DND-41 (cell line): ENCODE measurements at places on chromosomes 4 and X.
A peak's percentile ranks its signal among the peaks of the same experiment; 100 is the strongest.

DNA sequence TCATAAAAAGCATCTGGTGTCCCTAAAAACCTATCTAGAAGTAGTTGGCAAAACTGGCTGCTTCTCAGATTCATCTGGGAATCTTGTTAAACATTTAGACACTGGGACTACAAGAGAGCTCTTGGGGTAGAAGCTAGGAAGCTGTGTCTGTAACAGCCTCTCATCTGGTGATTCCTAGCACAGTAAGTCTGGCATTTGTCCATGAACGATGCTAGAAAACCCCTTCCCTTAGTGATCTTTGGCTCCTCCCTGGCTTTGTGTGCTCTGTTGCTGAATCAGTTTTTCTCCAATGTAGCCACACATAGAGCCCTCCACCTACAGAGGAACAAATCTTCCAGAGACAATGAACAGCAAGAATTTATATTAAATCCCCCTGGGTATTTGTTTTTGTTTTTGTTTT is 951.7 kb upstream of the LCORL start:
- H3K27ac ChIP-seq = no peak overlapping the region
- no peak overlapping the region for H3K4me3 ChIP-seq
- no peaks in the 10 kb centered on the region for H3K36me3 ChIP-seq
- DNase-seq = no peak

DNA sequence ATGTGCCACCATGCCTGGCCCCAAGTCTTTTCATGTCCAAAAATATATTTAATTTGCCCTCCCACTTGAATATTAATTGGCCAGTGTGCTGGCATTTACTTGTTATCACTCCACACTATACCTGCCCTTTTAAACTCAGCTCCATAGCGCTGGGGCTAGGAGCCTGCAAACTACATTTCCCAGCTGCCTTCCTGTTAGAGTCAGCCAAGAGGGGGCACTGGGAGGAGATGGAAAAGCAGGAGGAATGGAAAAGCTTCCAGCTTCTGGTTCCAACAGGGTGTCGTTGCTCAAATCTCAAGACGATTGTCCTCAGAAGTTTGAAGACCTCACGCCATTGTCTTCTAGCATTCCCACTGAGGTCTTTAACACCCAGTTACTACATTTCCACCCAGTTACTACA is 315.5 kb downstream of the BCOR start:
- no peak overlapping the region for H3K4me3 ChIP-seq
- H3K27ac ChIP-seq = no peak overlapping the region

DNA sequence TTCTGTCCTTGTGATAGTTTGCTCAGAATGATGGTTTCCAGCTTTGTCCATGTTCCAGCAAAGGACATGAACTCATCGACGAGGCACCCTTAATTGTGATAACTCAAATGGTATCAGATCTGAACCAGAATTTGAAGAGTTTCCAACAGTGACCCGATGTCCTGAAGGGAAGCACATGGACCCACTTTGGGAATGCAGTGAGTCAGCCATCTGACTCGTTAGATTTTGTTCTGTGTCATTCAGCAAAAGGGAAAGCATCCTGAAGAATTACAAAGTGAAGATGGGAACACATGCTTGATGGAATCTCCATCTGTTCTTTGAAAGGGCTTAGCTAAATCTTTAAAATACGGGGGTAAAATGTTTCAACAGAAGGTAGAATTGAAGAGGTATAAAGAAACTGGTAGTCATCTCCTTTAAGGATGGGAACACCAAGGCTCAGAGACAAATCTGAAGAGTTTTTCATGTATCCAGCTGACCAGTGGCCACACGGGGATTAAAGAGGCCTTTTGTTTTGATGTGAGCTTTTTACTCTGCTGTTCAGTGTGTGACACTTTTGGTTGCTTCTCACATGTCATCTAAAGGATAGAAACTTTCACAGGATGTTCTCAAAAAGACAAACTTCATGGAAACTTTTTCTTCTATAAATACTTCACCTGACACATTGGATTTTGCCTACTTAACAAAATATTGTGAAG is 393.8 kb downstream of the INPP4B start:
- no peak for DNase-seq
- no peaks in the 10 kb centered on the region for H3K4me1 ChIP-seq
- H3K4me3 ChIP-seq = no peak overlapping the region
- no peaks in the 10 kb centered on the region for H3K27me3 ChIP-seq
- no peak overlapping the region for H3K27ac ChIP-seq
- no peaks in the 10 kb centered on the region for H3K36me3 ChIP-seq

DNA sequence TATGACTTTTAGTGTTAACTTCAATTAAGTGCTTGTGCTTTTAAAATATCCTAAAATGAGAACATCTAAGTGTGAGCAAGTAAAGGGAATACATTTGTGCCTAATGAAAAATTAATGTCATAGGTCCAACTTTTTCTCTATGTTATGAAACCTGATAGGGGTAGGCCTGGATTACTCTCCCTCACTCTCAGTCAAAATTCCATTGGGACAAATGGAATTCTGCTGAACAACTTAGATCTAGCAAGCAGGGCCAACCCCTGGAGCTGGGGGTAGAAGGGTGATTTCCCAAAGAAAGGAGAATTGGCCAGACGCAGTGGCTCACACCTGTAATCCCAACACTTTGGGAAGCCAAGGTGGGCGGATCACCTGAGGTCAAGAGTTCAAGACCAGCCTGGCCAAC is 67.4 kb downstream of the EDNRA start:
- no peaks in the 10 kb centered on the region for H3K27me3 ChIP-seq
- no peak overlapping the region for H3K4me3 ChIP-seq
- H3K4me1 ChIP-seq = peaks cover 3% of the 10 kb centered on the region; the same call in 1 of the 2 replicates
- DNase-seq = no peak
- H3K27ac ChIP-seq = no peak overlapping the region

DNA sequence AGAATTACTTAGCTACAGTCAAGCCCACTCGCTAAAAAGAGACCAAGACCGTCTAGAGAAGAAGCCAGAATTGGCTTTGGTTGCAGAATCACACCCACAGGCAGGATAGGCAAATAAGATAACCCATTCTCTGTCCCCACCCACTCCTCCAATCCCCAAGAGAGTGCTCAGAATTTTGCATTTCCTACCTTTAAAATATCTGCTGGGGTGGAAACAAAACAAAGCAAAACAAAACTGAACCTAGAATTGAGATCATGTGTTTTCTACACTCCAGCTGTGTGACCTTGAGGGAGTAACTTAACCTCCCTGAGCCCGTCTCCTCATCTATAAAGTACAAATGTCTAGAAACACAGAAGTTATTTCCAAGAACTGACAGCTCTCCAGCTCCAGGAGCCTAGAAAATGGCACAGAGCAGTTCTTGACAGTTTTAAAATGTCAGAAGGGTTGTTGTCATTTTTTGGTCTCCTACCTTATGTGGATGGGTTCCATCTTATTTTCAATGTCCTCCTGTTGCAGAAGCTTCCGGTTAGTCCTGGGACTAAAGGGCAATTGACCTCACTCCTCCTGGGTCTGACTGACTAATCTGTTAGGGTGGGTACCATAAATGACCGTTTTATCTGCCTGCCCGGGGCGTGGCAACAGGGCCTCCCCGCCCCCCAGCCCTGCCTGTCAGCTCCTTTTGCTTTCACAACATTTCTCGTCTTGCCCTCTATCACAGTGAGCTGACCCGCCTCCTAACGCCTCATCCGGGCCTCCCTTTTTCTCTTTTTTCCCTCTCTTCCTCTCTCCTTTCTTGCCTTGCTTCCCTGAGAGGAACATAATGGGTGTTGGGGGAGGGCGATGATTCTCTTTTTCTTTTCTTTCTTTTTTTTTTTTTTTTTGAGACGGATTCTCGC is 114.0 kb downstream of the RBM47 start:
- peaks cover 5% of the 10 kb centered on the region for H3K27me3 ChIP-seq
- H3K4me3 ChIP-seq = no peak overlapping the region
- H3K4me1 ChIP-seq = no peaks in the 10 kb centered on the region
- DNase-seq = no peak

DNA sequence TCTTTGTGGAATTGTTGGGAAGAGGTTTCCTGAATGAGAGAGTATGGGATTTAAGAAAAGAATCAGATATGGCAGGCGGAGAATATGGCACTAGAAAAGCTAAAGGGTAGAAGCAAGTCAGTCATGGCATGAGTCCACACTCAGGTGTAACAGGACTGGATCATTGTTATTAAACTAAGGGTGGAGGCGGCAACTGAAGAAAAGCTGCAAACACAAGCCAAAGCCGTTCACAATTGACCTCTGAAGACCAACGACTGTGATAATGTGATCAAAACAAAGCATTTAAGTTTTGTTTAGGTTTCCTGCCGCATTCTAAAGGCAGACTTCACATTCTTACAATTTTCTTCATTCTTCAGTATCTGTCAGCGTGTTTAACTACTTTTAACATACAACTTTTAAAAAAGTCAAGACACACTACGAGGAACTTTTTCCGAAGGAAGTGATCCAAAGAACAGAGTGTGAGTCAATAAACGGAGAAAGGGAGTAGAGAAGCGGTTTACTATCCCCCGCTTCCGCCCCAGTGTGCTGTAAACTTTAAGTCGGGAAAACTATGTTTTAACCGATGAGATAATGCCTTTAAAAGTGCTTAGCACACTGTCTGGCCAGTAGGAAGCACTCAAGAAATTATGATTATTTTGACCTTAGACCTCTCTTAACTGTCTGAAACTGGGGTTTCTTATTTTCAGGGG is 909 bp upstream of the SLAIN2 start:
- no peaks in the 10 kb centered on the region for H3K36me3 ChIP-seq
- H3K4me3 ChIP-seq = peak overlapping the region; percentile 52
- H3K27me3 ChIP-seq = no peaks in the 10 kb centered on the region
- DNase-seq = no peak

DNA sequence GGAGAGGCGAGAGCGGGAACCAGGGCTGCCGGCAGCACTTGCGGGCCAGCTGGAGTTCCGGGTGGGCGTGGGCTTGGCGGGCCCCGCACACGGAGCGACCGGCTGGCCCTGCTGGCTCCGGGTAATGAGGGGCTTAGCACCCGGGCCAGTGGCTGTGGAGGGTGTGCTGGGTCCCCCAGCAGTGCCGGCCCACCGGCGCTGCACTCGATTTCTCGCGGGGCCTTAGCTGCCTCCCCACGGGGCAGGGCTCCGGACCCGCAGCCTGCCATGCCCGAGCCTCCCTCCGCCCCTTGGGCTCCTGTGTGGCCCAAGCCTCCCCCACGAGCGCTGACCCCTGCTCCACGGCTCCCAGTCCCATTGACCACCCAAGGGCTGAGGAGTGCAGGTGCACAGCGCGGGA is 25.2 kb upstream of the KIT start:
- H3K27ac ChIP-seq = no peak overlapping the region
- H3K36me3 ChIP-seq = no peaks in the 10 kb centered on the region
- no peak for DNase-seq
- peaks cover 4% of the 10 kb centered on the region for H3K27me3 ChIP-seq
- peaks cover 6% of the 10 kb centered on the region; the same call in 1 of the 2 replicates for H3K4me1 ChIP-seq

DNA sequence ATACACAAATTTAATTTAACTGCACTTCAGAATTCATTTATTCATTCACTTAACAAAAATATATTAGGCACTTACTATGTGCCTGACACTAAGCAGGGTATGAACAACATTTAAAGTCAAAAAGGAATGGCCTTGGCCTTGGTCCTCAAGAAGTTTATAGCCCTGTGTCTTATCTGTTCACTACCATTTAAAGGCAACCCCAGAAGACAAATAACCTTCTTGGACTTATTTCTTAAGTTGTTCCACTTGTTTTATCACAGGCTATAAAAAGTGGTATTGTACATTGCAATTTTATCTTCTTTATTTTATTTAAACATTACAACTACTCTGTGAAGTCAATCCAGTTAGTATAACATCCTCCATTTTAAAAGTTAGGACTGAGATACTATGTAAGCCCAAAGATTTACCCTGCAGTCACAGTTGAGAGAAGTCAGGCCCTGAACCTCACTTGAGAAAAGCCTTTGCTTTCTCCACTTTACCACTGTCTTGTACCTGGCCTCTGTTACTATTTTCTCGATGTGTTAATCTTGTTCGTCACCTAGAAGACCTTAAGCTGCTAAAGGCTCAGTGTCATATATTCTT is 305.6 kb upstream of the DIPK2B start:
- no peak overlapping the region for H3K27ac ChIP-seq
- H3K4me3 ChIP-seq = no peak overlapping the region
- no peaks in the 10 kb centered on the region for H3K27me3 ChIP-seq
- H3K36me3 ChIP-seq = no peaks in the 10 kb centered on the region
- H3K4me1 ChIP-seq = no peaks in the 10 kb centered on the region

- H3K36me3 ChIP-seq = no peaks in the 10 kb centered on the region
- no peak for DNase-seq
- no peak overlapping the region for H3K4me3 ChIP-seq
- no peaks in the 10 kb centered on the region for H3K27me3 ChIP-seq
- no peaks in the 10 kb centered on the region for H3K4me1 ChIP-seq
- H3K27ac ChIP-seq = no peak overlapping the region
Observed at GRCh38 chr4:131304686-131305085, 1844.4 kb upstream of the PCDH10 start.

DNA sequence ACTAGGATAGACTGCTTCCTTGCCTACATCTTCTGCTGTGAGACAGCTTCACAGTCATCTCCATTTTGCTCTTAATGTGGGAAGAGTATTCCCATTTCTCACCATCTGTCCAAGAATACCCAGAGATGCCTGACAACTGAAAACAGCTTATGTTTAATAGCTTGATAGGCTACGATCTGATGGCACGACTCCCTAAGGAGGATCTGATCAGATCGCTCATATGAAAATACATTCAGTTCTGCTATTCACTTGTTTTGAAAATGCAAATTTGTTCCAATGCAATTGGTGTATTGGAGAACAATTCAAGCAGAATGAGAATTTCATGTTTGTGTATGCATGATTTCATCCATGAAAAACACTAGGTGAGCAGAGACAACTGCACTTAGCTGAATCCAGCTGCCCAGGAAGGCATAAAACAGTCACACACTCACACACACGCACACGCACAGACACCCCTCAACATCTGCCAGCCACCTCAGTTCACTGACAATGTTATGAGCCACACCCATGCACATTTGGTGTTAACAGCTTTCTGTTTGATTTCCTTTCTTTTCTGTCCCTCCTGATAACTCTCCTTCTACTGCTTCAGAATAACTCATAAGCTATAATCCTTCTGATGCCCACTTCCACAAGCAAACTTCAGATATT is 29.6 kb downstream of the TRIML1 start:
- H3K27me3 ChIP-seq = no peaks in the 10 kb centered on the region
- H3K27ac ChIP-seq = no peak overlapping the region
- H3K4me3 ChIP-seq = no peak overlapping the region
- no peaks in the 10 kb centered on the region for H3K36me3 ChIP-seq
- no peak for DNase-seq

GRCh38 chrX:45266456-45266855 is 65.8 kb upstream of the DIPK2B start:
- H3K27ac ChIP-seq = no peak overlapping the region
- H3K4me3 ChIP-seq = no peak overlapping the region
- no peak for DNase-seq

- H3K36me3 ChIP-seq = no peaks in the 10 kb centered on the region
- no peak overlapping the region for H3K4me3 ChIP-seq
- H3K27me3 ChIP-seq = no peaks in the 10 kb centered on the region
- no peaks in the 10 kb centered on the region for H3K4me1 ChIP-seq
- no peak overlapping the region for H3K27ac ChIP-seq
- DNase-seq = no peak
Observed at GRCh38 chr4:6471307-6472007, 957 bp downstream of the PPP2R2C start.
